Stimulated activated CD4-positive, alpha-beta T cell treated with anti-CD3 and anti-CD28 coated beads, TNF-alpha, amount 100 ng/mL, for 1 hour (primary cell): ENCODE measurements at places on chromosomes 3 and 15.

DNA sequence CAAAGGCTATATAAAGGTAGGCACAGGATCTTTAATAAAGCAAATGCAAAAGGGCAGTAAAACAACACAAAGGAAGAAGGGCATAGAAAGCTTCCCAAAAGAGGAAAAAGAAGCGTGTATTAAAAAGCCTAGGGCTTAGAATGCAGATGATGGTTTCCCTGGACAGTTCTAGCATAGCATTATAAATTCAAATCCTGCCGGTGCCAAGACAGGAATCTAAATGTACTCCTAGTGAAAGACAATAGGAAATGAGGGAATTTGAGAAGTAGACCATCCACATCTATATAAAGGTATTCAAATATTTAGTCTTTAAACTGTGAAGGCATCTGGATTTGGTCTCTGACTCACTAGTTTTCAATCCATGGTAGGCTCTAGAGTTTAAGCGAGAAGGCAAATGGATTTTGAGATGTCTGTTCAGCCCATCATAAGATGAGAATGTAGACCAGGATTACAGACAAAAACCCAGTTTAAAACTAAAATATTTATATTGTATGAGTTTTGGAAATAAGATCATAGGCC lies 431.8 kb downstream of the TBL1XR1 start:
- DNase-seq = no peak

DNA sequence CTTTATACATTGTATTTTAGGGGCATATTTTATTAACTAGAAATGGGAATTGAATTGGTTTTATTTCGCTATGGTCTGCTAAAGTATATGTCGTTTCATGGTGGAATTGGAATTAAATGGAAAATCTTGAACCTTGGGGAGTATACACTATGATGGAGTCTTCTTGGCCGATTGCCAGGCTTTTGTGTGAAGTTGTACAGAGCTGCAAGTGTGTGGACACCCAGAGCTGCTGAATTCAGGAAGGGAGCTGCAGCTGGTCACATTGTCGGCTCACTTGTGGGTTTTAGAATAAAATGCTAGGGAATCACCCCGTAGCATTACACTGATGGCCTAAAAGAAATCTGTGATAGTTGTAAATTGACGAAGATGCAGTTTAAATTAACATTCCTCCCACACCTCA lies 35.1 kb downstream of the USP3 start:
- DNase-seq = no peak

DNA sequence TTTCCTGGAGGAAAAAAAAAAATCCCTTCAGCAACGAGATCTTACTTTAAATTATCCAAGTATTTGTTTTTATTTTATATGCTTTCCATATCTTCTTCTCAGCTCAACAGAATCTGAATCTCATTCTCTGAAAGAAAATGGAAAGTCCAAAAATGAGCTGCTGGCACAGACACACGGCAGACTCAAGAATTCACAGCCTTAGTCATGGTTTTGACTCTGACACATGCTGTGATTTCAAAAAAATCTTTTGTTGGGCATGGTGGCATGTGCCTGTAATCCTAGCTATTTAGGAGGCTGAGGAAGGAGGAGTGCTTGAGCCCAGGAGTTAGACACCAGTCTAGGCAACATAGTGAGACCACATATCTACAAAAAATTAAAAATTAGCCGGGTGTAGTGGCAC lies 565.0 kb downstream of the MAGI1 start:
- DNase-seq = no peak

DNA sequence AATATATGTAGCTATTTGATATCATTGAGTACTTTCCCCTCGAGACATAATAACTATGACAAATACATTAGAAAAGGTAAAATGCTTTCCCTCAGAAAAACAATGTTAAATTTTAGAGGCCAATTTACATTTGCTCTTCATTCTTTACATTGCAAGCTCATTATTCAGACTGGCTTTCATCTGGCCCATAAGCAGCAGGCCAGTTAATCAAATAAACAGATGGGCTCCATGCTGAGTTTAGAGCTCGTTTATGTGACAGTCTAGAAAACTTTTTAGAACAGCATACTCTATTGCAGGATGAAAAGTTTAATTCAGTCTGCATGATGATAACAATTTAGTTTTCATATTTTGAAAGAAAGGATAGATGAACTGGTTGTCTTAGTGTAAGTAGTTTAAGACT lies 150.6 kb downstream of the DUT start:
- DNase-seq = no peak

GRCh38 chr3:17372362-17373210 lies 369.8 kb downstream of the TBC1D5 start:
- no peak for DNase-seq

- DNase-seq = no peak
These were observed 3.5 kb downstream of the PDE12 start for GRCh38 chr3:57559526-57559925.

- DNase-seq = no peak
These were observed 9.7 kb downstream of the TNFSF10 start for GRCh38 chr3:172513488-172513887.

- DNase-seq = no peak
These were observed 86.9 kb downstream of the IL5RA start for GRCh38 chr3:3023111-3023745.

DNA sequence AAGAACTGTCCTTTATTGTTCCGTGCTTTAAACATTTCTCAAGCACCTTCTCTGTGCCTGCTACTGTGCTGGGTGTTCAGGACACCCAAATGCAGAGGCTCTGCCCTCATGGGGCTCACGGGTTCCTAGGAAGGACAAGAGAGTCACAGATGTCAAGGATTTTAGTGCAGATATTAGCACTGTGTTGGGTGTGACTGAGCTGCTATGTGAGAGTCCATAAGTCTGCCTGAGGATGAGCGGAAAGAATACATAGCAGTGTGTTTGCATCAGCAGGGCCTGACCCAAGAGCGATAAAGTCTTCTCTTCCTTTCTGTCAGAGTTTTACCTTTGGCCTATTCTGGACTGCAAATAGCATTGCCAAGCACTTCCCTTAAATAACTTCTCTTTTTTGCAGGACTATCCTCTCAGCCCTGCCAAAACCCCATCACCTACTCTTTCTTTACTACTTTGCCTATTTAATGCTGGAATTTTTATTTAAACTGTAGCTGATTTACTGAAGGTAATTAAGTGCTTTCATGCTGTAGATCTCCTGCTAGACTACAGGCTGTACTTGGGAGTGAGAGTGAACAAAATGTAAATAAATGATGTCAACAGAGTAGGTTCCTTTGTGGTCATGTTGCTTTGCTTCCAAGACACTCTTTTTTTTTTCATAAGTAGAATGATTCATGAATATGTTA lies 459.4 kb upstream of the TPRG1 start:
- DNase-seq = no peak

GRCh38 chr3:190863119-190863465 lies 598 bp upstream of the GMNC start:
- DNase-seq = no peak

GRCh38 chr15:57540736-57541135 lies 51.0 kb upstream of the MYZAP start:
- no peak for DNase-seq

DNA sequence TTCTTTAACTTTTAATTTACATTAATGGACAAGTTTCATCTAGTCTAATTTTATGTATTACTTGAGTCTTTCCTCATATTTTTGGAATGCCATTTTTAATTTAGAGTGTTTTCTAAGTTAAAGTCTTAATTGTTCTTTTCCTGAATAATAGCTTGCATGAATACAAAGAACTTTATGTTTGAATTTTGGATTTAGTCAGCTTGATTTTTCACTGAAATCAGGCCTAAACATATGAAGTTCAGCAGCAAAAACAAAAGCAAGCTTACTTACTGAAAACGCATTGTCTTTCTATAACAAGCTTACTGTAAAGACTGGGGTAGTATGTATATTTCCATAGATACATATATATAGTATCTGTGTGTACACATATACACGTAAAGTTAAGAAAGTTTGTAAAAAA lies 126.0 kb downstream of the ZBTB20 start:
- DNase-seq = no peak

- DNase-seq = no peak
These were observed at the start of gene EFCC1 for GRCh38 chr3:129001101-129001805. Gene EFCC1, plus strand, starts transcription at chr3:129001304. Its CDS starts 325 bp downstream, at chr3:129001629.

- no peak for DNase-seq
These were observed 8.7 kb upstream of the TAFA4 start for GRCh38 chr3:68941055-68941454.

DNA sequence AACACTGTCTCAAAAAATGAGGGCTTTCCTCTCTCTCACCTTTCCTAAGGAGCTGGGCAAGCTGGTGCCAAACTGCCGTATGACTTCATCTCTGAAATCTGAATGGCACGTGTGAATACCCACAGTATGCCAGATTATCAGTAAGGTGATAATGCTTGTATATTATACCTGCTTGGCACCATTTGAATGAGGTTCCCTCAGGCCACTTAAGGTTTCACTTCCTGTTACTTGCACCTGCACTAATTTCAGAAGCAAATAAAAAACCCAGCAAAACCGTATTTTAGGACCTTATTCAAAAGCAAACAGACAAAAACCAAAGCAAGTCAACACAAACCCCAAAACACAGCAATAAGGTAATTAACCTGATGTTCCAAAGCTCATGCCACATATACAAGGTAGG lies 19.7 kb downstream of the FOXP1 start:
- no peak for DNase-seq

DNA sequence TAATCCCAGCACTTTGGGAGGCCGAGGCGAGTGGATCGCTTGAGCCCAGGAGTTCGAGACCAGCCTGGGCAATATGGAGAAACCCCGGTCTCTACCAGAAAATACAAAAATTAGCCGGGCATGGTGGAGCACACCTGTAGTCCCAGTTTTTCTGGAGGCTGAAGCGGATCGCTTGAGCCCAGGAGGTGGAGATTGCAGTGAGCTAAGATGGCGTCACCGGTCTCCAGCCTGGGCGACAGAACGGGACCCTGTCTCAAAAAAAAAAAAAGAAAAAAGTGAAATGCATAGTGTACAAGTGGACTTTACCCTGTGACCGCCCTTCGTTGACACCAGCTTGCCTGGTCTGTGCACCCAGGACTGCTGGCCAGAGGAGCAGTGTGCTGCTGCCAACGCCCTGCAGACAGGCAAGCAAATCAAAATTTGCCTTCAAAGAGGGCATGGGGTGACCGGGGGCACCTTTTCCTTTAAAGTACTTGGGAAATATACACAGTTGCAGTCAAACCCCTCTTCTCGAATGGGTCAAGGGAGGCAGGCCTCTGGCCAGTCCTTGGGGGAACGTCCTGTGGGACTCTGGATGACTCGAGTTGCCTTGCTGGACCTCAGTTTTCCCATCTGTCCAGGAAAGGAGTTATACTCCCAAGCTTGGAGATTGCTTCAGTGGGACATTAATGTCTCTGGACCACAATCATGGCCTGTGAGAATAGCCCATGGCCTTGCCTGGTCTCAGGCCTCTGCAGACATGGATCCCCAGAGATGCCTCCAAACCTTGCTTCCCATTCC lies 1.0 kb downstream of the XYLB start:
- DNase-seq = no peak

DNA sequence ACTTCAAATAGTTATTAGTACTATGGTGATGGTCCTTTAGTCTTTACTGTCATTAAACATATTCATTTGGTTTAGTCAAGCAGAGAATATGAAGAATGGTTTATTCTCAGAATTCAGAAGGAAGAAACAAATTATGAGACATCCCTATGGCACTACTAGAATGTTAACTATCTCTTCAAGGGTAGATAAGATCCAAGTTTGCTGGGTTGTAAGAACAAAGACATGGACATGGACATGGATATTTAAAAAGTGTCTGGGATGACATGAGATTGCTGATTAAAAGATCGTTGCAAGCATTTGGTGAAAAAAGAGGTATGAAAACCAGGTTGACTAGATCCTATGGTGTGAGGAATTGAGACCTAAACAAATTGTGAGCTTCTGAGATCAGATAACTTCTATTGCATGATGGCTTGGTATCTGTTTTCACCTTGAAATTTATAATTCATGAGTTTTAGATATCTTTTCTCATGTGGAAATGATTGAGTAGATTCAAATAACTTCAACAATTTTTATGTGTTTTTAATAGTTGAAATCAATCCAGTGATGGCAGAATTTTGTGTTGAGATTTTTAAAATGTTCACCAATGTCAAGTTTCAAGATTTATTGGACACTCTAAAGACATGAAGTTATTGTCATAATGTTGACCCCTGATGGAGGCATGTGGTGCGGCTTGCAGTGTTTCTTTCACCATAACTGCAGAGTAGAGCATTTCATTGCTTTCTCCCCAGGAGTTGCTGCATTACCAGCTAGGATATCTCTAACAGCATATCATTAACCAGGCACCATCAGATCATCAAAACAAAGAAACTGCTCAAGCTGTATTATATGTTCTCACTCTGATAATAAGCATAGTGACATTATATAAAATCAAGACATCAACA lies 72.6 kb downstream of the NAALADL2 start:
- no peak for DNase-seq

DNA sequence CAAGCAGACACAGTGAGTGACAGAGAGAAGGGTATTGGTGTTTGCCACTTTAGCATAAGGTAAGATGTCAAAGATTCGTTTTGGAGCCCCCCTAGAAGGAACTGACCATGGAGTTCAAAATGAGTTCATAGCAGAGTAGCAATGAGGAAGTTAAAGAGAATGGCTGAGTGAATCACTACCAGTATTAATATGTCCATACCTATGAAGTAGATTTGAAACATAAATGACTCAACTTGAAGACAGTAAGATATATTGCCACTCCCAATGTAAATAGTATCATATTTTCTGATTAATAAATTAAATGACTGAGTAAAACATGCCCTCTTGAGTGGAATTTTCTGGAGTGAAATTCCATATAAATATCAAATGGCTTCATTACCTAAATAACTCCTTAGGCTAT lies 675.1 kb downstream of the NLGN1 start:
- DNase-seq = no peak

DNA sequence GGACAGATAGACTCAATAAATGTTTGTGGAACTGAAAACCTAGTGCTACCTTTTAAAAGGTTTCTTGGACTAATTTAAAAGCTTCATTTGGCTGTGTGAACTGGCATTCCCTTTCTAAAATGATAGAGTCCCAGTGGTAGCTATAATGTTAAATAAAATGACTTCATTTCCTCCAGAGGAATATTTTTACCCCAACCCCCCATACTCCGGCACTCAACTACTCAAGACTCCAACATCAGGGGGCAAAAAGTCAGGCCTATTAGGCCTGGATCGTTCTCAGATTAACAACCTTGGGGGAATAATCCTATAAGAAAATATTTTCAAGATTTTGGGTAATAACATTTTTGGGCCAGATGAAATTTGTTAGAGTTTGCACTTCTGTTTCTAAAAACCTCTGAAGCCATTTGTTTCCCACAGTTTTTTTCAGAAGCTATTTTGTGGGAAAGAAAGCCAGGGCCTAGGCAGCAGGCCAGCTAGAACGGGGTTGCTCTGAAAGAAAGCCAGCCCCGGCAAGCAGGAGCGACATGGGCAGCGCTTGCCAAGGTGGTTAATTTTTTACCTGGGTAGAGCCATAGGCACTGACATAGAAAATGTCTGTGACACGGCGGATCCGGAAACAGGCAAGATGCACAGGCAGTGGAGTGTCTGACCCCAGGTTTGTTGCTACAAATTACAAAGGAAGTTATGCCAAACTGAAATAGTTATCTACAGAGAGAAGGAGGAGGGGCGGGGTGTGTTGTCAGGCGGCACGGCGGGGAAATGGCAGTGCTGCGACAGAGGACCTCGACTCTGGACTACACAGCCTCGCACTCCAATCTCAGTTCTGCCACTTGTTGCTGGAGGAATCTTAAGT lies 84.6 kb downstream of the MAGI1 start:
- no peak for DNase-seq

GRCh38 chr15:96473556-96473955 lies 143.1 kb downstream of the NR2F2 start:
- DNase-seq = no peak
